Activated CD4-positive, alpha-beta T cell treated with anti-CD3 and anti-CD28 coated beads for 24 hours (primary cell): ENCODE measurements at places on chromosomes 6 and 20.

- DNase-seq, result no peak
Observed at GRCh38 chr20:57166568-57167291, 99.7 kb downstream of the BMP7 start.

GRCh38 chr6:102853249-102853955, 1459.9 kb downstream of the GRIK2 start:
- DNase-seq, result no peak

- no peak for DNase-seq
Observed at GRCh38 chr20:57210054-57210910, 56.2 kb downstream of the BMP7 start.

DNA sequence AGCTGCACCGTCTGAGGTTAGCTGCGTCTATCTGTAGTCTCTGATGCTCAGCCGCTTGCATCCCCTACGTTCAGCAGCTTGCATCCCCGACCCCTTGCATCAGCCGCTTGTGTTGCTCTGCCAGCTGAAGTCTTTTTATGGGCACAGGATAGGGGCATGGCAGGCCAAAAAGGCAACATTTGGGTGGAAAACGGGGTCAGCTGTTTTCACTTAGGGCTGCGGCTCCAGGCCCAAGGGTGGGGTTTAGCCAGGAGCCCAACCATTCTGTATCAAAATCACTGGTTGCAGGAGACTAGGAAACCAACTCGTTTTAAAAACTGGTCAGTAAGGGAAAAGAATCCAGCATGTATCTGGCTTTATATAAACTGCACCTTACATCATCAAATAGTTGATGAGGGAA, 49.9 kb downstream of the FAM50B start:
- no peak for DNase-seq

DNA sequence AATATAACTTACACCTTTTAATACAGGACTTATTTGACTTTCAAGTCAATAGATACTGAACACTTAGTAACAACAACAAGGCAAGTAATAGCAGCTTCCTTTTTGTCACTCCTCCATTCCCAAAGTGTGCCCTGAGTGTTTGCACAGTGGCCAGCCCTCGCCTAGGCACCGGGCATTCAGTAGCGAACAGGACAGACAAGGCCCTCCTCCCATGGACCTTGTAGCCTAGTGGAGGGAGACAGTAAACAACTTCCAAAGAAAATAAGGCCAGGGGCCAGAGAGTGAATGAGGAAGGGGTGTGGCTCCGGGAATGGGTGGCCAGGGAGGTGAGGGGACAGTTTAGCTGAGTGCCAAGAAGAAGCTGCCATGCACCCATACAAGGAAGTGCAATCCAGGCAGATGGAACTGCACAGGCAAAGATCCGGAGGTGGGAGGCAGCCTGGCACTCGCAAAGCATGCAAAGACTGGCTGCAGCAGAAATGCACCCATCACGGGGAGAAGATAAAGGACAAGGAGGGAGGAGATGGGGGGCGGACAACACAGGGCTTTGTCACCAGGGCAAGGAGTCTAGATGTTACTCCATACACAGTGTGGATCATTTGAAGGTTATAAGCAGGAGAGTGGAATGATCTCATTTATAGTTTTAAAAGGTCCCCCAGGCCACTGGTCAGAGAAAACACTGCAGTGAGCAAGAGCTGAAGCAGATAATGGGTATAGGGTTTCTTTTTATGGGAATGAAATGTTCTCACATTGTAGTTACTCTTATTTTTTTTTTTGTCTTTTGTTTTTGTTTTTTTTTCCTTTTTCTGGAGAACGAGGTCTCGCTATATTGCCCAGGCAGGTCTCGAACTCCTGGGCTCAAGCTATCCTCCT, 32.2 kb downstream of the ATP9A start:
- DNase-seq, result no peak

- no peak for DNase-seq
Observed at GRCh38 chr6:43768506-43768860, 1.5 kb upstream of the VEGFA start.

- no peak for DNase-seq
Observed at GRCh38 chr20:49285813-49286494, 8.1 kb upstream of the ZNFX1 start.
